ENCODE measurements at places on chromosomes 13 and 19.

DNA sequence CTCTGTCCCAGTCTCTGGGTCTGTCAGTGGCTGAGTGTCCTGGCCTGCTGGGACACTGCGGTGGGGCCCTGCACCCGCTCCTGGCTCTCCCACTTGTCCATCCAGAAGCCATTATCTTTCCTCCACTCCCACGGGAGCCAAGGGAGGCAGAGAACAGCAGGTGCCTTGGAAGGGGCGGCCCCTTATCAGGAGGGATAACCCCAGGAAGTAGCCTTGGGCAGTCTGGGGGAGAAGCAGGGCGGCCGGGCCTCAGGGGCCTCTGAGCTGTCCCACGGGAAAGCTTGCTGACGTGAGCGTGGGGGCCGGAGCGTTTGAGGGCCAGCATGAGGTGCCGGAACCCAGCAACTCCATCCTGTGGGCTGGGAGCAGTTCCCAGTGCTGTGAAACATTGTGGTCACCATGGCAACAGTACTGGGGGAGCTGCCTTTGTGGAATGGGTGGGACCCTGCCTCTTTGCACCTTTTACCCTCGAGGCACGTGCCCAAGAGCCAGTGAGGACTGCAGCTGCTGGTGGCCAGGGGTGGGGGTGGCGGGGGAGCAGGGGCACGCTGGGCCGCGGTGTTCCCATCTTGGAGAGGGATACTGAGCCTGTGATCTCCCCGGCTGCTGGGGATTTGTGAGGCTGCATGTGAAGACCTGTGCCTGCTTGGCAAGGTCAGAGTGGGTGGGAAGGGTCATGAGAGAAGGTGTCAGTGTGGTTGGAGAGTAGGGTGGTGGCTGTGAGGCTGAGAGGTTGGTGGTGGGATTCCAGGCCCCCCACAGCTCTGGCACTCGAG is 20.9 kb downstream of the KLHL26 start:
- peak; percentile 54 for DNase-seq

- no peak for DNase-seq
Observed at GRCh38 chr19:51926426-51926783, 867 bp upstream of the ZNF613 start.

DNA sequence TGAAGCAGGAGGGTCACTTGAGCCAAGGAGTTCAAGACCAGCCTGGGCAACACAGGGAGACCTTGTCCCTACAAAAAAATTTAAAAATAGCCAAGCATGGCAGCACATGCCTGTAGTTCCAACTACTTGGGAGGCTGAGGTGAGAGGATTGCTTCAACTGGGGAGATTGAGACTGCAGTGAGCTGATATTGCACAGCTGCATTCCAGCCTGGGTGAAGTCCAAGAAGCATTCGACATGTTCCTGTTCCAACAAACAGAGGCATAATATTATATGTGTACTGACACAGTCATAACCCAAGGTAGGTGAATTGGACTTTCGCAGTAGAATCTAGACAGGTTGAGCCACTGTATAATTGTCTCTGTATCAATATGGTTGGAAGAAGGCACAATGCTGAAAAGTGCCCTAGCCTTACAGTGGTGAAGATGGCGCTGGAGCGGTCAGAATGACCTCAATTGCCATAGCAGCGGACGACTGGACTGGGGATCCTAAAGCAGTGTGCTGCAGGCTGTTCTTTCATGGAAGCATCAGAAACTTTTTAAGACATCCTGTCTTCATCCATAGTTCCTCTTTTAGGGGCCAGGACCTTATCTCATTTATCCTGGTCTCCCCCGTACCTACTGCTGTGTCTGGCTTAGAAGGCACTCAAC is 112.0 kb upstream of the CLDN10 start:
- DNase-seq, result no peak

- DNase-seq, result no peak
Observed at GRCh38 chr19:10114651-10115391, 3.3 kb downstream of the P2RY11 start.

DNA sequence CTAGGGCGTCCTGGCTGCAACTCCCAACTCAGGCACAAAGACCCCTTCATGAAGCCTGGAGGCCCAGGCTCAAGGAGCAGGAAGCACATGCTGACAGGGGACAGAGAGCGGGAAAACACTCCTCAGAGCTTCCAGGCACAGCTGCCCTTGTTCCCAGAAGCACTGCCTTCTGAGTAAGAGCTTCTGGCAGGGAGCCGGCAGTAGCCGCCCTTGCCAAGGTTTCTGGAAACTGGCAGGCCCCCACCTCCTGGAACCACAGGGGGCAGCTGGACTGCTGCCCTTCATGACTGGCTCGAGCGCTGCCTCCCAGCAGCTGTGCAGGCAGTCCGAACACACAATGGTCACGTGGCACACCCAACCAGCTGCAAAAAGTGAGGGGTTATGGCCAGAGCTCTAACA is 33.6 kb upstream of the EPHX3 start:
- peak; percentile 35 for DNase-seq

DNA sequence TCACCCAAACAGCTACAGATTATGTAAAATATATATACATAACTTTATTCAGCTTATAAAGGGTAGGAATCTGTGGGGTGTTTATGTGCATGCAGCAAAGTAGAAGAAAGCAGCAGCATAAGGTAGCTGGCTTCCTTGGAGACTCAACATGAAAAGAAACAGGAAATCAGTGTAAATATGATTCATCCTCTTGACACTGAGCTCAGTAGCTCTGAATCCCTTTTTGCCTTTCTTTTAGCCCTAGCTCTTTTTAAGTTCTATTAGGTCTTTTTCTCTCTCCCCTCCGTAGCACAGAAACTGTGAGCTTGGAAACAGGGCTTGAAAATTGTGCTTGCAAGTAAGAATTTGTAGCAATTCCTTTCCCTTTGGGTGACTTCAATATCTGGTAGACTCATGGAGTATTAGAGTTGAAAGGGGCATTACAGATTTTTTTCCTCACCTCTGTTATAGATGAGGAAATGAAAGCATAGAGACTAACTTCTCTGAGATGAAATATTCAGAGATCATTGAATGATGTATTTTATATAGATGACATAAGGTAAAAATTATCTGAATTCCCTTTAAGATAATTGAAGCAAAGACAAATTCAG is 314.4 kb downstream of the PCDH9 start:
- DNase-seq, result no peak
